Brain (organoid and tissue), 16 donors: ENCODE measurements at places on chromosomes 1 and 21.

GRCh38 chr1:71080230-71080738 lies 551 bp downstream of the ZRANB2 start:
- DNase-seq = peak; percentile 10

DNA sequence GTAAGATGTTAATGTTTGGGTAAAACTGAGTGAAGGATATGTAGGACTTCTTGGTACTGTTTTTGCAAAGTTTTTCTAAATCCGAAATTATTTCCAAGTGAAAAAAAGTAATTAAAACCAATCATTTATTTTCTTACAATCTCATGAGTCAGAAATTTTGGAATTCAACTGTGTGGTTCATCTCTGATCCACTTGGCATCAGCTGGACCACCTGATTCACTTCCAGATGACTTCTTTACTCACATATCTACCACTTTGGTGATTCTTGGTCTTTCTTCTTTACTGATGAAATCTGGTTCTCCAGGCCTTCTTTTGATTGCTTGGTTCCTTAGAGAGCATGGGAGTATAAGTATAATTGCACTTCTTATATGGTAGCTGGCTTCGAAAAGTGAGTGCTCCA lies 254.9 kb upstream of the CACYBP start:
- DNase-seq = no peak

GRCh38 chr1:87885278-87886025 lies 556.8 kb downstream of the LMO4 start:
- no peak for DNase-seq

DNA sequence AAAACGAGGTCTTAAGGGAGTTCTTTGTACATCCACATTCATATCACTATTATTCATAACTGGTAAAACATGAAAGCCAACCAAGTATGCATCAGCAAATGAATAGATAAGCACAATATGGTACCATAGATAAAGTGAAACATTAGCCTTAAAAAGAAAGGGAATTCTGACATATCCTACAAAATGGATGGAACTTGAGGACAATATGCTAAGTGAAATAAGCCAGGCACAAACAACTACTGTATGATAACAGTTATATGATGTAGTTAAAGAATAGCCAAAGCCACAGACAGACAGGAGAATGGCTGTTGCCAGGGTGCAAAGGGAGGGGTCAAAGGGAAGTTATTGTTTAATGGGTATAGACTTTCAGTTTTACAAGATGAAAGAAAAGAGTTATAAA lies 148.9 kb downstream of the EIF4G3 start:
- DNase-seq = no peak

- DNase-seq = no peak
These were observed 60.6 kb upstream of the STUM start for GRCh38 chr1:226487921-226488320.

DNA sequence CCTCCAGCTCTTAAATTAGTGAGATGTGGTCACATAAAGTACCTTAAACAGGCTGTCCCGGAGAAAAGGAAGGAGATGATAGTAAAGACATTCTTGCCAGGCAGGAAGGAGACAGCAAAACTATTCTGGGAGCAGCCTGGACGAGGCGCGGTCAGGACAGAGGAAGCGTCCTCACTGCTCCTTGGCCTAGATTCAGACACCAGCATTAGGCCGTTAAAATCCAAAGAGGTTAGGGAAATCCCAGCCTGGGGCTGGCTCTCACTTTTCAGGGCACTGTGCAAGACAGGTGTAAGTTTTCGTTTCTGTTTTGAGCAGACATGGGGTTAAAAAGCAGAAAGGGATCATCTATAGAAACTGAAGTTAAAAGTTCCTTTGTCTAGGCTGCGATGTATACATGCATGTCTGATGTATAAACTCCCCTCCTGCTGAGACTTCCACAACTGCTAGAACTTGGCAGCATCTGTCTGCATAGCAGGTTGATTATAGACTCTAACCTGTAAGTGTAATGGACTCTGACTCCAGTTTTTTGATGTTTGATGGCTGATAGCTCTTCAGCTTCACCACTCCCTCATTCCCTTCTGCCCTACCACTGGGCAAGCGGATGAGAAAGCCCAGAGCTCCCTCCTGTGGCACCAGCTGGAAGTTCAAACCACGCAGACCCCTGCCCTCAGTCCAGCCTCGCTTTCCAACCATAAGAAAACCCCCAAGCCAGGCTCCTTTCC lies 21.5 kb downstream of the STPG1 start:
- DNase-seq = peak; percentile 64

DNA sequence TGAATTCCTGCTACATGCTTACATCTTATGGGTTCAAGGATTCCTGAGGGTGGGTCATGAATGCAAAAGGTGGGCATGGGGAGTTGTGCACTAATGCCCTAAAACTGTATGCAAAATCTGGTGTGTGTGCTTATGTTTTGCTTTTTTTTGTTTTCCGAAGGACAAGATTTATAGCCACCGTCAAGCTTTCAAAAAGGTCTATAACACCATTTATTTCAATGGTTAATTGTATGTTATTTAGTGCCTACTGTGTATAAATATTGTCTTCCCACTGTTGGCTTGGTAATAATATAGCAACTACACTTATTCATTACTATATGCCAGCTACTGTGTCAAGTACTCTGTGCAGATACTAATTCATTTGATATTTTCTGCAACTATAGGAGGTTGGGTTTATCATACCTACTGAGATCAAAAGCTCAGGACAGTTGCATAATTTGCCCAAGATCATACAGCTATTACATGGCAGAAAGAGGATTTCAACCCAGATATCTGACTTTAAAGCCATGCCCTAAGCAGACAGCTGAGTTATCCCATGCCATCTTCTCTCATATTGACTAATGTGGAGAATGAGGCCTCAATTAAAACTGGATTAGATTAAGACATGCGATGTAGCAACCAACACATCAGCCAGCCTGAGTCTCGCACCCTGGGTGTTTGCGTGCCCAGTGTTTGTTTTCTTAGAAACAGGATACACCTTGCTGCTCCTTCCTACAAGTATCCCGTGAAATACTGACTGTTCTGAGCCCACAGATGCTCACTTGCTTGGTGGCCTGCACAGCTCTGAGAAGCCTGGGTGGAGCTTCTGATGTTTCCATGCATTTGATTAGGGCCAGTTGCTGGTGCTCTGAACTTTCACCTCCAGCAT lies 34.6 kb downstream of the GADD45A start:
- DNase-seq = no peak

DNA sequence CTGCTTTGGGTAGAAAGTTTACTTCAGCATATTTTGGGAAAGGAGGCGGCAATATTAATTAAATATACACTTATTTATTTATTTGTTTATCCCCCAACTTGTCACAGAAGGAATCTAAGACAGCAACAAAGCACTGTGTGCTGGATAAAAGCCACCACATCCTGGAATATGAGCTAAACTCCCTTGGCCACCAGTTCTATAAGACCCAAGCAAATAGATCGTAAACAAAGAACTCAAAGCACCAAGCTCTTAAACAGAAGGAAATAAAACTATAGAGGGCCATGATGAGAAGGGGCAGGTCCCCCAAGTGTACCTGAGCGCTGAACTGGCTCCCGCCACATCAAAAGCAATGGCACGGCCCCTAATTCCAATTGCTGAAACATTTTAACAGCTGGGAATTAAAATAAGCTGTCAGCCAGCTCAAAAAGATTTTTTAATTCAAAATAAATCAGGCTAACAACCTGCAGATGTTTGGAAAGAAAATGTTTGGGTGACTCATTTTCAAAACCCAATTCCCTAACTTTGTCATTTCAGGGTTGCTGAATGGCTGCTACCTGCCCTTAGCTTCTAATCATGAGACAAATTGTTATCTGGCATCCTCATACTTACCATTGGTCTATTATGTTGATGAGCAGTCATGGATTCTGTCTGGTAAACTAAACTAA lies 127.1 kb downstream of the SLC30A10 start:
- DNase-seq = no peak

DNA sequence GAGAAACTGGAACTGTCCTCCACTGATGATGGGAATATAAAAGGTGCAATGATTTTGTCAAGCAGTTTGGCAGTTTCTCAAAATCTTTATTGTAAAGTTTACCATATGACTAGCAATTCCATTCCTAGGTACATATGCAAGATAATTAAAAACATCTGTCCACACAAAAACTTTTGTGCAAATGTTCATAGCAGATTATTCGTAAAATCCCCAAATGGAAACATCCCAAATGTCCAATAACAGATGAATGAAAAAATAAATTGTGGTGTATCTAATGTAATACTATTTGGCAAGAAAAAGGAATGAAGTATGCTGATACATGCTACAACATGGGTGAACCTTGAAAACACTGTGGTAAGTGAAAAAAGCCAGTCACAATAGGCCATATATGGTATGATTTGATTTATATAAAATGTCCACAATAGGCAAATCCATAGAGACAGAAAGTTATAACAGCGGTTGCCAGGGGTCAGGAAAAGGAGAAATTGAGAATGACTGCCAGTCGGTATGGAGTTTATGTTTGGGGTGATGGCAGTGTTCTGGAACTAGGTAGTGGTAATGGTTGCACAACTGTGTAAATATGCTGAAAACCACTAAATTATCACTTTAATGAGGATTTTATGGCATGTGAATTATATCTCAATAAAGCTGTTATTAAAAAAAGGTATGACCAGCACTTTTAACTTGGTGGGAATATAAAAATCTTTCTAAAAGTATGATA lies 81.7 kb upstream of the BEND5 start:
- no peak for DNase-seq

DNA sequence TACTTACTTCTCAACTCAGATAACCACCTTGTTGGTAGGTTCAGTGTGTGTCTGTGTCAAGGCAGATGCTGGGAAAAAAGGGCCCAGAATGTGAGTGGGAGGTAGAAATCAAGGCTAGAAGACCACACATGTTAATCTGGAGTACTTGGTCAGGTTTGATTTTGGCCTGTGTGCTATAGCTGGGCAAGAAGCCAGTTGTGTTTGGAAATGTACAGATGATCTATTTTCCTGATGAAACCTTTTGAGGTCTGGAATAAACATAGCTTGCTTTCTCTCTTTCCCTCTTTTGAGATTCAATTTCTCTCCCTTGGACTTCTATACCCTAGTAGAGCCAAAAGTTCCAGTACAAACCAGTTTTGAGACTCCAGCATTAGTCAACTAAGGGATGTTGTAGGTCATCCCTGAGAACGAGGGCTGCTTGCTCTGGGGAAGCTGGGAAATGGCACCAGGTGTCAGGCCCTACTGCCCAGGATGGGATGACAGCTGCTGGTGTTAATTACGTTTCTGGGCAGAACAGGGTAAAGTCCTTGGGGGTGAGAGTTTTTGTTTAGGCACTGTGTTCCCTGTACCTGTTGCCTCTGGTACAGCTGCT lies 15.8 kb downstream of the MAPKAPK2 start:
- no peak for DNase-seq

DNA sequence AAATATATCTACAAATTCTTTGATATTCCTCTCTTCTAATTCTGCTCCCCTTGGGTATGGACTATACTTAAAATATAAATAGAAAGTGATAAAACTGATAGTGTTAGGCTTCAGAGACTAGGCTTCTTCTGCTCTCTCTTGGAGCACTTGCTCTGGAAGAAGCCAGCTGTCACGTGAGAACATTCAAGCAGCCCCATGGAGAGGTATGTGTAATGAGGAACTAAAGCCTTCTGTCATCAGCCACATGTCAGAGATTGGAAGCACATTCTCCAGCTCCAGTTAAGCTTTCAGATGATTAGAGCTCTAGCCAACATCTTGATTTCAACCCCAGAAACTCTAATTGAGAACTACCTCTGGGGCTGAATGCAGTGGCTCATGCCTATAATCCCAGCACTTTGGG lies 34.3 kb downstream of the XKR8 start:
- no peak for DNase-seq

DNA sequence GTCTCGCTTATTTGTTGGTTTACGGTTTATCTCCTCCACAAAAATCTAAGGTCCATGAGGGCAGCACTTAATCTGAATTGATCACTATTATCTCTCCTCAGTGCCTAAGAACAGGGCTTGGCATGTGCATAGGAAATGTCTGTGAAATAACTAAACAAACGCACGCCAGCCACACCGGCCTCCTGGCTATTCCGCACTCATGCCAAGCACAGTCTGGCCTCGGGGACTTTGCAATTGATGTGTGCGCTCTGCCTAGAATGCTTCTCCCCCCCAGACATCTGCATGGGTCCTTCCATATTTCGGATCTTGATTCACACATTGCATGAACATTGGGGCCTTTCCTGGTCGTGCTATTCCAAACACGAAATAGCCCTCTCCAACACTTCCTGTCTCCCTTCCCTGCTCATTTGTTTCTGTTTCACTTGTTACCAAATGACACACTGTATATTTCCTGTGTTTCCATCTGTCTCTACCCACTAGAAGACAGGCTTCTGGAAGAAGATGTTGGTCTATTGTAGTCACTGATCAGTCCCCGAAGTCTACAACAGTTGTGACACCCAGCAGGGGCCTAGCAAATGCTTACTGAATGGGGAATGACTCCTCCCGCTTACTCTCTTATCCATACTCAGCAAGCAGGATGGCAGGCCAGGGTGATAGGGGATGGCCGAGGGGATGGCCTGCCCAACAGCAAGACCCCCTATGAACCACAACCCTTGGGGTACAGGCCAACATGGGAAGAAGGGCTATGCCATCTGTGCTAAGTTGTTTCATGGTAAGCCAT lies 93.9 kb downstream of the GLIS1 start:
- DNase-seq = peak; percentile 4

DNA sequence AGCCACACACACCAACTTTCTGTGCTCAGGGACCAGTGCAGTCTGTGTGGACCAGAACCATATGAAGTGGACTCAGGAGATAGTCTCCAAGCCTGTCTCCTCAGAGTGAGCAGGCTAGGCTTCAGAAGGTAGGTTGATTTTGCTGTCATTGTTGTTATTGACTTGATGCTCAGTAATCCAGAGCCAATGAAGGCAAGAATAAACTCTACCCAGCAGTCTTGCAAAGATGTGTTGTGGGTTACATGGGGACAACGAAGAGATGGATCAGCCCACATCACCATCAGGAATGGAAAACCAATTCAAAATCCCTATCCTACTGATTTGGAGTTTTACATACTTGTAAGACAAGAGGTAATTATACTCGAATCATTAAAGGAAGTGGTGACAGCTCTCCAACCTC lies 37.4 kb downstream of the PHC2 start:
- DNase-seq = no peak

GRCh38 chr1:58785442-58786058 lies 1.7 kb upstream of the JUN start:
- peak; percentile 47 for DNase-seq

DNA sequence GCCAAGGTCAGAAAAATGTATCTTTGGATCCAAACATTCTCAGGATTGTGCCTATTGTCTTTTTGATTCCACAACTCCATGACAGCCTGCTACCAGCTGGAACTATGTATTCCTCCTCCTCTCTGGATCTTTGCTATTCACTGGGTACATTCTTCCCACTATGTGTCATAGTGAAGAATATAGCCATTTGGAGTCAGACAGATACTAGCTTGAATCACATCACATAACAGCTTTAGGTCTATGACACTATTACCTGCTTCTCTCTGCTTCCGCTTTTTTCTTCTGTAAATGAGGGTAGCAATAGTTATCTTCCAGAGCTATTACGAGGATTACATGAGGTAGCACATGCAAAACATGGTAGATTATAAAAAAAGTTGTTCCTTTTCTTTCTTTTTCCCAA lies 5.4 kb upstream of the EXO1 start:
- DNase-seq = no peak

GRCh38 chr1:55635856-55636255 lies 420.7 kb upstream of the USP24 start:
- DNase-seq = no peak

- no peak for DNase-seq
These were observed 6.2 kb downstream of the COQ8A start for GRCh38 chr1:226946285-226946684.

GRCh38 chr1:154500533-154500932 lies 1.5 kb upstream of the TDRD10 start:
- no peak for DNase-seq

GRCh38 chr1:205630651-205631009 lies 1.2 kb downstream of the ELK4 start:
- DNase-seq = no peak
